ENCODE measurements at places on chromosomes 1 and 21.

GRCh38 chr1:8006037-8006963, 19.8 kb downstream of the ERRFI1 start:
- no peak for DNase-seq

DNA sequence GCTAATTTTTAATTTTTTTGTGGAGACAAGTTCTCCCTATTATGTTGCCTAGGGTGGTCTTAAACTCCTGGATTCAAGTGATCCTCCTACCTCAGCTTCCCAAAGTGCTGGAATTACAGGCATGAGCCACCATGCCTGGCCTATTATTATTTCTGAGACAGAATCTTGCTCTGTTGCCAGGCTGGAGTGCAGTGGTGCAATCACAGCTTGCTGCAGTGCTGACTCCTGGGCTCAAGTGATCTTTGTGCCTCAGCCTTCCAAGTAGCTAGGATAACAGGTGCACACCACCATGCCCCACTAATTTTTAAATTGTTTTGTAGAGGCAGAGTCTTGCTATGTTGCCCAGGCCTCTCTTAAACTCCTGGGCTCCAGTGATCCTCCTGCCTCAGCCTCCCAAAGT, 196.3 kb downstream of the CAMTA1 start:
- DNase-seq, result no peak

DNA sequence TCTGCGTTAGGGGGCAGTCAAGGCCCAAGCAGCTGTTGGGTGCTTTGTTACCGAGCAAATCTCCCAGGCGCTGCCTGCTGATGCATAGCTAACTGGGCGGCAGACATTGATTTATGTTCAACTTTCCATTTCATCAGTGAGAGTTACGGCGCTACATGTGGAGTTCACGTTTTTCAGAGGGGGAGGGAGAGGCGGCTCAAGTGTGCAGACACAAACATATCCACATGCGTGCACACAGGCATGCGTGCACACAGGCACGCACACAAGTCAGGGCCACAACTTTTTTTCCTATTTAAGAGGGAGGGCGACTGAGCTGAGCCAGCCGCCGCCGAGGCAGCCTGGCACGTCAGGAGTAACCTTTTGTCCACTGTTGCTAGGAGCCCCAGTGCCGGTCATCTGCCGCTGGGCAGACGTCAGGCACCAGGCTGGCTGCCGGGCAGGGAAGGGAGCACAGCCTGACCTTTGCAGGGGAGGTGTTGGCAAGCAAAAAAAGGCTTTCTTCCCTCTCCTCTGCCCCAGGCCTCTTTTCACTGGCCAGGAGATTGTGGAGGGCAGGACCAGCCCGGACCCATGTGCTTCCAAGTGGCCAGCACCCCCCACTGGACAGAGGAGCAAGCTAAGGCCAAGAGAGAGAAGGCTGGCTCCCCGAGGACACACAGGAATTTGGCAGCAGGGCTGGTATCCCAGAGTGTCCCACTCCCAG, 73.3 kb downstream of the MRPL37 start:
- peak; percentile 93 for DNase-seq

DNA sequence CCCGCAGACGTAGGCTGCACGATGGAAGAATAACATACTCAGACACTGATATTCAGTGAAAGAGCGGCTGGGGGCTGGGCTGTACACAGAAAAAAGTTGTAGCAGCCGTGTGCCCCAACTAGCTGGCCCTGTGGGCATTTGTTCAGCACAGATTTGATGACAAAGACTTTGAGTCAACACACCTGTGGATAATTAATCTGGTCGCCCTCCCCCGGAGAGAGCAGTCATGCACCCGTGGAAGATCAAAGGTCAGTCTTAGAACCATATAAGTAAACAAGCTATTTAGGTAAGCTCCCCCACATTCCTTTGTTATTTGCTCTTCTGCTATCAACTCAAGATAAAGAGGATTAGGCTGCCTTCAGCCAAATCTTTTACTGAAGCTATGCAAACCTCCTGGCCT, 148.4 kb upstream of the HMCN1 start:
- DNase-seq, result no peak

DNA sequence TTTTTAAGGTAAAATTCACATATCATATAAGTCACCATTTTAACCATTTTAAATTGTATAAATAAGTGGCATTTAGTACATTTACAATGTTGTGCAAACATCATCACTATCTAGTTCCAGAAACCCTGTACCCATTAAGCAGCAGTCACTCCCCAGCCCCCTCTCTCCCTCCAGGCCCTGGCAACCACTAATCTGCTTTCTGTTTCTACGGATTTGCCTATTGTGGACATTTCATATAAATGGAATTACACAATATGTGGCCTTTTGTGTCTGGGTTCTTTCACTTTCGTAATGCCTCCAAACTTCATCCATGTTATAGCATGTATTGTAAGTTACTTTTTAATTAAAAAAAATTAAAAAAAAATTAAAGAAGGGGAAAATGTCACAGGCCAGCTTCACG, 58.0 kb upstream of the RAB3GAP2 start:
- no peak for DNase-seq

GRCh38 chr1:15027515-15027986, 126.0 kb upstream of the TMEM51 start:
- DNase-seq, result peak; percentile 33

DNA sequence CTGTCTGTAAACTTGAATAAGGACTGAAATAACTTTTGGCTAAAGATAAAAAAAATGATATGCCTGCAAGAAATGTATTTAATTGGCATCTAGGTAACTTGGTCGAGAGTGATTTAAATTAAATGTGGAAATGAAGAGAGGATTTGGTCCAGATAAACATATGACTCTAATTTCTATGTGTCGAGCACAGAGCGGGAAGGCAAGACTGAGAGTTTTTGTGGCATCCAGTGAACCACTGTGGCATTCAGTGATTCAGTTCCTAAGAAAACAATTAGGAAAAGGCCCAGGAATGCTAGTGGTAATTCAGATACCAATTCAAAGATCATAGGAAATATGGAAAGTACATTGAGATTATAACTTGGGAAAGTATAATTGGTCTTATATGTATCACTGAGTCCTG, 39.6 kb downstream of the PDE4B start:
- no peak for DNase-seq

DNA sequence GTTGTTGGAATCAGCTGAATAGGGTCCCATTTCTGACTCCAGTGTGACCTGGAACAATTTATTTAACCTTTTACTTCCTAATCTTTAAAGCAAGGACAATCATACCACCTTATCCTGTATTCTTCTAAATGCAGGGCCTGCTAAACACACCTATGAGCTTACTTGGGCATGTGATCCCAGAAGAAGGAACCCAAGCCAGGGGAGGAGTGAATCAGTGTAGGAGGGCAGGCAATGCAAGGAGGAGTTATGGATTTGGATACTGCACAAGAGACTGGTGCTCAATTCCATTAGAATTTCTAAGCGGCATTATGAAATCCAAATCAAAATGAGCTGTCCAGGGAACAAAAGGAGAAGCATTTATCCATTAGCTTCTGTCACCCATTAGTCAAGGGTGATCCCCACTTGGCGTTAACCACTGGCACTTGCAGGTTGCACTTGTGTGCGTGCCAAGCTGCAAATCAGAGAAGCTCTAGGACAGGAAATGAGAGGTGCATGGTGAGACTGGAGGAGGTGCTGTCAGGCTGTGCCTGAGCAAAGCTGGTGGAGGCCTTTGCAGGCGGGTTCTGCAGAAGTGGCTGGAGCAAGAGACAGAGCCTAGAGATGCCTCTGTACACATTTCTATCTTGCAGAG, 297.2 kb upstream of the PLXNA2 start:
- peak; percentile 58 for DNase-seq

- no peak for DNase-seq
These were observed 116.2 kb upstream of the FGGY start for GRCh38 chr1:59180735-59181134.

DNA sequence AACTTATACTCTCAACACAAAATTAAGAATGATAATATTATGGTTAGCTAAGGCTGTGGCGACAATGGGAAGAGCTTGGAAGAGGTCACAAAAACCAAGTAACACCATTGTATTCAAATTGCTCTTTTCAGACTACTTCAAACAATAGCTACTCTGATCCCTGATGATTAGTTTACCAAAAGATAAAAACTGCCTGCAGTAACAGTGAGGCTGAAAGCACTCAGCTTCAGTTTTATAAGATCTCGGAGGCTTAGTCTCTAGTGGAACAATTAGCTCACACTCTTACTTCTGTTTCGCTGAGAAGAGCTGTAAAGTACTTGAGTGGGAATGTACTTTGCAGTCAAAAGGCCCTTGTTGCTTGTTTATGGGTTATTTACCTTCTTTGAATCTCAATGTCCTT, 278.5 kb downstream of the LRRC7 start:
- DNase-seq, result no peak

- DNase-seq, result peak; percentile 84
These were observed 1.1 kb upstream of the JUN start for GRCh38 chr1:58784758-58785441.

GRCh38 chr1:119647228-119647733, 785 bp downstream of the ZNF697 start:
- no peak for DNase-seq

DNA sequence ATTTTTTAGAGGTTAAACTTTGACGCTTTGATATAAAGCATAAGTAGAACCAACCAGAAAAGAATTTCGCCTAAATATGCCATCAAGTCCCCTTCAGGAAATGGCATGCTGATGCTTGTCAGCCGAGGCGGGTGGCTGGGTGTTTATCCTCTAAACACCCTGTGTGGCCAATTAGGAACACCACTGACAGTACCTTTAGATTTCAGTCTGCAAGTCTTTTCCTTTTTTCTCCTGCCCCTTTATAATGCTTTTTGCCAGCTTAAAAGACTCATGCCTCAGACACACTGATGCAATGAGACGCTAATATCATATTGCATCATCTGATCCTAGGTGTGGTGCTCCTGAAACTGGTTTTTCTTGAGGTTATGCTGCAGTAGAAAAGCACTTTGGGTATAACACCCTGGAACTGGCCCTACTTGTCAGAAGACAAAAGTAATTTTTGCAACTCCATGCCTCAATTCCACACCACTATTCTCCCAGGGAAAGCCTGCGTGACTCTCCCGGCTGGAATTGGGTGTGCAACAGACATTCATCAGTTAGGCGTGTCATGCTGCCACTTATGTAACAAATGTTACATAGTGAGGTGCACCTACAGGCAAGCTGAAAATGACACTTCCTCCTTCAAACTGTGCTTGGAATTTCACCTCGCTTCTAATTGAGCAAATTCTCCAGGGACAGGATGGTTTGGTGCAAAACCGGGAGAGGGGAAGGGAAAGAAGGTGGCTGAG, 2.0 kb upstream of the RCC2 start:
- no peak for DNase-seq

- no peak for DNase-seq
These were observed 82.3 kb downstream of the ADSS2 start for GRCh38 chr1:244369256-244370057.

GRCh38 chr1:48341221-48341620, 118.7 kb downstream of the SLC5A9 start:
- no peak for DNase-seq

- DNase-seq, result no peak
These were observed 213.5 kb upstream of the IRF2BP2 start for GRCh38 chr1:234823191-234824176.

DNA sequence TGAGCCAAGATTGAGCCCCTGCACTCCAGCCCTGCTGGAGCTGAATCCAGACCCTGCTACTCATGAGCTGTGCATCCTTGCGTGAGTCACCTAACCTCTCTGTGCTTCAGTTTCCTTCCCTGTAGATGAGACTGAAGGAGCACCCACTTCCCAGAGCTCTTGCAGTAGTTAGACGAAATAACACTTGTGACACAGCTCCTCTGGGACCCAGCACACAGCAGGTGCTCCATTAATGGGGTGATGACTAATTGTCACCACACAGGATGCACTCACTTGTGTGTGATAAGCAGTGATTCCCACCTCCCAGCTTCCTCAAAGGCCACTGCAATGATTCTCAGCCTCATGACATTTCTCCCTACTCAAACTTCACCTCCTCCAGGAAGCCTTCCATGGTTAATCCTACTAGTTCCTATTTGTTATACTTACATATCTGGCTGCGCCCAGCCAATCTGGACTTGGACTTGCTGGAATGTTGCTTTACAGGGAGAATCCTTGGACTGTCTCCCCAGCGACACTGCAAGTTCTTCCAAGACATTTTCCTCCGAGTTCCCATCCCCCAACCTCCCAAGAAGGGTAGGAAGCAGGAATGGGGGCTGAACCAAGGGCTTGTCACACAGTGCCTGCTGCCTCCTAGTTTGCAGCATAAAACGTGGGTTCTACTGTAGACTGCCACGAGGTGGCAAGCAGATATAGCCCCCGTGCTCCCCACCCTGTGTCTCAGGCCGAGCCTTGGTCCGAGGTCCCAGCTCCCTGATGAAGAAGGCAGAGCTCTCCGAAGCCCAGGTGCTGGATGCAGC, 17.2 kb downstream of the DRAXIN start:
- no peak for DNase-seq

GRCh38 chr1:82059959-82060358, 259.2 kb downstream of the ADGRL2 start:
- DNase-seq, result no peak

- no peak for DNase-seq
These were observed 294.7 kb downstream of the SIPA1L2 start for GRCh38 chr1:232335261-232335660.

GRCh38 chr1:228871314-228872061, 136.2 kb downstream of the RHOU start:
- DNase-seq, result no peak

GRCh38 chr1:33429332-33429731, 1.6 kb downstream of the PHC2 start:
- DNase-seq, result no peak

DNA sequence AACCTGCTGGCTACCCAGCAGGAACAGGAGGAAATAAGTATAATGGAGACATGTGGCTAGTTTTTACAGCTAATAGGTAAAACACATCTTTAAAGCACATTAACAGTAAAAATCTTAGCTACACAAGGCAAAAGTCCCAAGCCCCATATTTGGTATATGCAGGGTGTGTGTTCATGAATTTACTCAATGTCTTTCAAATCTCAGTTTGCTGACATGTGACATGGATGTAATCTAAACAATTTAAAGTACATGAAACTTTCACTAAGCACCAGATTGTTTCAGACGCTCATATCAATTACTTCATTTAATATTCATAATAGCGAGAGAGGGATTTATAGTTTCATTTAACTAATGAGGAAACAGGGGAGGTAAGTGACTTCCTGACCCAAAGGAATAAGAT, 3.9 kb downstream of the TACSTD2 start:
- no peak for DNase-seq

GRCh38 chr1:42886800-42887199, 40.4 kb downstream of the ZNF691 start:
- no peak for DNase-seq

DNA sequence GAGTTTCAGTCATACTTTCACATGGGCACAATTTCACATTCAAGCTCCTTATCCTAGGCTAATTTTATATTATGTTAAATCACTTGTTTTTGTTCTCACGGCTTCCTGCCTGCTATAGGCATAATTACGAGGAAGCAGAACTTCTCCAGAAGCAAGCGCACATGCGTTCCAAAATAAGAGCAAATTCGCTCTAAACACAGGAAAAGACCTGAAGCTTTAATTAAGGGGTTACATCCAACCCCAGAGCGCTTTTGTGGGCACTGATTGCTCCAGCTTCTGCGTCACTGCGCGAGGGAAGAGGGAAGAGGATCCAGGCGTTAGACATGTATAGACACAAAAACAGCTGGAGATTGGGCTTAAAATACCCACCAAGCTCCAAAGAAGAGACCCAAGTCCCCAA, at the start of gene CORT:
Gene CORT (plus strand): TSS at position 281 of the 400 bp plus-strand sequence. CDS start 193 bp downstream, outside the sequence.
- no peak for DNase-seq

GRCh38 chr21:18518054-18518481, 114.5 kb upstream of the TMPRSS15 start:
- DNase-seq, result no peak

GRCh38 chr1:111882559-111882958, 106.9 kb downstream of the KCND3 start:
- DNase-seq, result no peak

GRCh38 chr1:161726473-161727255, 5.3 kb downstream of the FCRLB start:
- DNase-seq, result no peak
